Prostate gland (tissue), 2 donors: ENCODE measurements at places on chromosomes 6 and 20.

- no peak overlapping the region for H3K4me3 ChIP-seq
- no peaks in the 10 kb centered on the region for H3K27me3 ChIP-seq
- DNase-seq = no peak
- no peaks in the 10 kb centered on the region for H3K4me1 ChIP-seq
Observed at GRCh38 chr6:90233994-90234393, 62.6 kb downstream of the BACH2 start.

DNA sequence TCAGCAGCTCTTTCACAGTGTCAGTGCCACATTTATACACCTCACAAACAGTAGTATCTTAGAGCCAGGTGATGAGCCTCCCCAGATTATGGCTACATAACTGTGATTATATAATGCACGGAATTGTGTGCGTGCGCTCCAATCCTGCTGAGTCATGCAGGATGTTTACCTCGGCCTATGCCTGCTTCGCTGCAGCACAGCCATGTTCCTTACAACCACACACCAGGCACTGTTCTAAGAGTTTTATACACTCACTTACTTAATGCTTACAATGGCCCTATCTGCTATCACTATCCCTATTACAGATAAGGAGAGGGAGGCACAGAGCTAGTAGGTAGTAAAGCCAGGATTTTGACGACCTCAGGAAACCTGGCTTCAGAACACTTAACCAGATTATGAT is 7.3 kb downstream of the ZKSCAN3 start:
- no peak for DNase-seq
- H3K27me3 ChIP-seq = no peaks in the 10 kb centered on the region
- no peaks in the 10 kb centered on the region for H3K36me3 ChIP-seq
- H3K4me3 ChIP-seq = no peak overlapping the region

- peak overlapping the region; percentile 7 for H3K27ac ChIP-seq
- H3K27me3 ChIP-seq = no peaks in the 10 kb centered on the region
- H3K36me3 ChIP-seq = no peaks in the 10 kb centered on the region
- H3K4me1 ChIP-seq = peaks cover 10% of the 10 kb centered on the region
Observed at GRCh38 chr20:10591946-10592521, 81.8 kb downstream of the JAG1 start.

- peak overlapping the region; percentile 89 for H3K4me3 ChIP-seq
- H3K4me1 ChIP-seq = peaks cover 4% of the 10 kb centered on the region
- peak overlapping the region; percentile 92 for H3K27ac ChIP-seq
Observed at GRCh38 chr6:15247500-15248450, 1.9 kb downstream of the JARID2 start.

DNA sequence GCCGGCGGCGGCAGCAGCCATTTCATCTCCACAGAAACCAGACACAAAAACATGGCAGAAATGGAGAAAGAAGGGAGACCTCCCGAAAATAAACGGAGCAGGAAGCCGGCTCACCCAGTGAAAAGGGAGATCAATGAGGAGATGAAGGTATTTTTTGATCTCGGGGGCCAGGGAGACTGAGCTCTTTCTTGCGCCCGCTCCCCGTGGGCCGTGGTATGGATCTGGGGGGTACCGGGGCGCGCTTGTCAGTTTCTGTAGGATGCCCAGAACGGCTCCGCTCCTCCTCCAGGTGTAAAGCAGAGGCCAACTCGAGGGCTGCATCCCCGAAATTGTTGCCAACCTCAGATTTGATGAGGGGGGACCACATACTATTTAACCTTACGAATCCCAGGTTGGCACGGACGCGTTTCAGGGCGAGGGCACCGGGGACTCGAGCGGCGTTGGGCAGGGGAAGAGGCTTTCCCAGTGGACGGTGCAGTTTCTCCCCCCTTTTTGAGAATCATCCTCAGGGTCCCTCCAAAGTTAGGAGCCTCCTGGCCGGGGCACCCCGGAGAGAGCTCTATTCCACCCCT is 735 bp downstream of the SOBP start:
- H3K27ac ChIP-seq = peak overlapping the region; percentile 77

DNA sequence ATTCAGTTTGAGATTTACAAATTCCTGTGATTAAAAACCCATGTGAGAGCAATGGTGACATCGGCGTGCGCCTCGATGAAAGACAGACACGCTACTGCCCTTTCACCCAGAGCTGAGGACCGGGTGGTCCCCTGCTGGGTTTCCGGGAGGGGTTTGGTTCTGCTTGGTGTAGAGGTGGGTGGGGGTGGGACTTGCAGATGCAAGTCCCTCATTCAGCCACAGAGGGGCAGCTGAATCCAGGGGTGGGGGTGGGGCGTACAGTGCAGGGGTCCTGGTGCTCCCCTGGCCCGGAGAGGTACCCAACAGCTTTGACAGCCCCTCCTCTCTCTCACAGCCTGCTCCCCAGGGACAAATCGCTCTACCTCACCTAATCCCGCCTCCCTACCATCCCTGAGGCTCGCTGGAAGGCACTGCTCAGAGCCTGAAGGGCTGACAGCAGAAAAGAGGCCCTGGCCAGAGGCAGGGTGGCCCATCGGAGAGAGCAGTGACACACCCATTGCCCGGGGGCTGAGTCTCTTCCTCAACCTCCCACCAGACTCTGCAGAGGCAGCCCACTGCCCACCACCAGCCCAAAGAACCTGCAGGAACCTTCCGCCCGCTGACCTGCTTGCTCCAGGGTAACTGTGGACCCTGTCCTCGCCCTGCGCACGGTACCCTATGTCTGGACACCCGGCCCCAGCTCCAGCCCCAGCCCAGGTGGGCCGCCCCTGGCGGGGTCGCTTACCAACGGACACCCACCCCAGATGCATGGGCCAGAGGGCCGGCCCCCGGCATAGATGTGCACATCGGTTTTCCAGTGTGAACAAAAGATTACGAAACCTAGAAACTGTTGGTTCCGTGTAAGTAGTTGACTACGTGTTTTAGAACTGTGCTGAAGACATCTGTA is 118.4 kb downstream of the JPH2 start:
- no peaks in the 10 kb centered on the region for H3K4me1 ChIP-seq
- DNase-seq = no peak
- H3K27me3 ChIP-seq = no peaks in the 10 kb centered on the region
- H3K36me3 ChIP-seq = no peaks in the 10 kb centered on the region

DNA sequence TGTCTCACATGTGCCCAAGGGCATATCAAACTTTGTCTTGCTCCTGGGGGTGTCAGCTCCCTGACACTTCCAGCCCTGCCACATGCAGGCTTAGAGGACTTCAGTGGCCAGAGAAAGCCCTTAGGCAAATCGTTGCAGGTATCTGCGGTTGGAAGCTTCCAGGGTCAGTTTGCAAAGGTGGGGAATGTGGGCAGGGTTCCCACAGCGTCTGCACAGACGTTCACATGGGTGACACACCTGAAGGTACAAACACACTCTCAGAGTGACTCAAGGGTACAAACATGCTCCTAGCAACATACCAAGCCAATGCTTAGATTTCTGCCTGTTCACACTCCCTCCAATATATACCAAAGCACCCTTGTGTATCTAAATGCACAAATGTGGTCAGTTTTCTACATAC is 30.0 kb downstream of the VSTM2L start:
- H3K36me3 ChIP-seq = no peaks in the 10 kb centered on the region
- no peak overlapping the region for H3K4me3 ChIP-seq
- H3K27me3 ChIP-seq = no peaks in the 10 kb centered on the region
- DNase-seq = no peak
- no peaks in the 10 kb centered on the region for H3K4me1 ChIP-seq

- H3K4me3 ChIP-seq = no peak overlapping the region
- no peak for DNase-seq
- no peaks in the 10 kb centered on the region for H3K27me3 ChIP-seq
- H3K27ac ChIP-seq = no peak overlapping the region
Observed at GRCh38 chr6:167396068-167396658, 71.3 kb downstream of the TTLL2 start.

DNA sequence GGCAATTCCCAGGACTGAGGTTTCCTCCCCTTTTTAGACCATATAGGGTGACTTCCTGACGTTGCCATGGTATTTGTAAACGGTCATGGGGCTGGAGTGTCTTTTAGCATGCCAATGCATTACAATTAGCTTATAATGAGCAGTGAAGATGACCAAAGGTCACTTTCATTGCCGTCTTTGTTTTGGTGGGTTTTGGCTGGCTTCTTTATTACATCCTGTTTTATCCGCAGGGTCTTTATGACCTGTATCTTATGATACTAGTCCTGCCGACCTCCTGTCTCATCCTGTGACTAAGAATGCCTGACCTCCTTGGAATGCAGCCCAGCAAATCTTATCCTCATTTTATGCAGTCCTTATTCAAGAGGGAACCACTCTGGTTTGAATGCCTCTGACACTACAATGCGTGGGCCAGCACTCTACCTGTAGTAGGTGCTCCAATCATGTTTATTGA is 190.1 kb downstream of the KCNQ5 start:
- DNase-seq = no peak
- no peaks in the 10 kb centered on the region for H3K36me3 ChIP-seq
- H3K4me1 ChIP-seq = no peaks in the 10 kb centered on the region
- no peak overlapping the region for H3K4me3 ChIP-seq
- no peak overlapping the region for H3K27ac ChIP-seq
